Activated T-cell treated with anti-CD3 and anti-CD28 coated beads for 4 hours (primary cell): ENCODE measurements at places on chromosomes 3 and 15.
A peak's percentile ranks its signal among the peaks of the same experiment; 100 is the strongest.

DNA sequence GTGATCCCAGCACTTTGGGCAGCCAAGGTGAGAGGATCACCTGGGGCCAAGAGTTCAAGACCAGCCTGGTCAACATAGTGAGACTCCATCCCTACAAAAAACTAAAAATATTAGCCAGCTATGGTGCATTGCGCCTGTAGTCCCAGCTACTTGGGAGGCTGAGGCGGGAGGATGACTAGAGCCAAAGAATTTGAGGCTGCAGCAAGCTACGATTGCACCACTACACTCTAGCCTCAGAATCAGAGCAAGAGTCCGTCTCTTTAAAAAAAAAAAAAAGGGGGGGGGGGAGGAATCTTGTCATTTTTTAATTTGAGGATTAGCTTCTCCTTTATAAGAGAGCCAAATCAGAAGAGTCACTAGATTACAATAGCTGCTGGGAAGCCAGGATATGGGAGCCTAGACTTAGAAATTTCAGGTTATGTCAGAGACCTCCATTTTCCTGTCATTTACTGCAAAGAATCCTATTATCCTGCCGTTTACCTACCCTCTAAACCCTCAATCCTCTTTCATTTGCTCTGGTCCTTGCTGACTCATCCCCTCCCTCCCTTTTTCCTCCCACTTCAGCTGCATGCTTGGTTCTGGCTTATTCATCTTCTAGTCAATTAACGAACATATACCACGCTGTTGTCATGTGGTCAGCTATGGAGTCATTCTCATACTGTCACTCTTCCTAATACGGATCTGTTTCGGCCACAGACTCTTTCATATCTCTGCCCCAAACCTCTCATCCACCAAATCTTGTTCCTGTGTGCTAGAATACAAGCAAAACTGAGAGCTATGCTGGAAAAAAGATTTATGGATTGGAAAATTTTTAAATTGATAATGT is 83.8 kb upstream of the PPIB start:
- DNase-seq: peak; percentile 5

- no peak for DNase-seq
Observed at GRCh38 chr15:100250176-100250800, 91.5 kb downstream of the ADAMTS17 start.

DNA sequence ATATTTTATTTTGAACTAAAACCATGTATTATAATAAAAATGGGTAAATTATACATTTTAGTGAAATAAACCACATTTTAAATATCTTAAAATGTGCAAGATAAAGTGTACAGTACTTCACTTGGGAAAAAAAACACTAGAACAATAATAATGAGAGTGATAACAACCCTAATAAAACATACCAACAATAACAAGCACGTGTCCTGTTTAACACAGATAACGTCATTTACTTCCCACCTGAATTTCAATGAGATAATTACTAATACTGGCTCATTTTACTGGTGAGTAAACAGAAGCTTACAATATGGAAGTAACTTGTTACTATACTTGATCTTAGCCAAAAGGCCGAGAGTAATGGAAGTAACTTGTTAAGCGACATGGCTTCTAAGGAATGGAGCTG is 110.2 kb upstream of the PRTG start:
- DNase-seq: no peak

DNA sequence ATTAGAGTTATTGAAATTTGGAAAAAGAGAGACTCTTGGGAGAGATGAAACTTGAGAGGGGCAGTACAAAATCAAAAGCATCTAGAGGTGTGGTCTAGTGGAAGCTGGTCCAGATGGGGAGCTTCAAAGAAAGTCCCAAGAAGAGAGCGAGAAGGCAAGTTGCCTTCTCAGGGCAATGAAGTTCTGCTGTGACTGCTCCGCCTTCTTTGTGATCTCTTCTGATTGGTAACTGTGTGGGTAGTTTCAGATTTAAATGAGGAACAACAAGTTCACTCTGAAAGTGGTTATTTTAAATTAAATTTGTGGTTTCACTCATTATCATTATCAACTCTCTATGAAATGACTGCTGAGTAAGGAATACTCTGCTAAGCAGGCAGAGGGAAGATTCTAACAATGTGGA is 233.3 kb downstream of the NLGN1 start:
- no peak for DNase-seq
